NAMALWA (cell line): ENCODE measurements at places on chromosomes 2 and 18.

- DNase-seq, result no peak
Measured at GRCh38 chr2:15230599-15231192, 330.4 kb downstream of the NBAS start.

DNA sequence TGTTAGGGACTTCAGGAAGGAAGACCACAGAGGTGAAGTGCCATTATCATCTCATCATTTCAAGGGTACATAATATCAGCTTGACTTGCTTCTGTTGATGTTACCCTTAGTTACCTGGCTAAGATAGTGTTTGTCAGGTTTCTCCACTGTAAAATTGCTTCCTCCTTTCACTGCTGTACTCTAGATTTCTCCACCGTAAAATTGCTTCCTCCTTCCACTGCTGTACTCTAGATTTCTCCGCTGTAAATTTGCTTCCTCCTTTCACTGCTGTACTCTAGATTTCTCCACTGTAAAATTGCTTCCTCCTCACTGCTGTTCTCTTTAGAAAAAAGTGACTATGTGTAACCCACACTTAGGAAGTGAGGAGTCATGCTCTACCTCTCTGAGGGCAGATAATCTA lies 1460.3 kb downstream of the SUCLG1 start:
- no peak for DNase-seq

DNA sequence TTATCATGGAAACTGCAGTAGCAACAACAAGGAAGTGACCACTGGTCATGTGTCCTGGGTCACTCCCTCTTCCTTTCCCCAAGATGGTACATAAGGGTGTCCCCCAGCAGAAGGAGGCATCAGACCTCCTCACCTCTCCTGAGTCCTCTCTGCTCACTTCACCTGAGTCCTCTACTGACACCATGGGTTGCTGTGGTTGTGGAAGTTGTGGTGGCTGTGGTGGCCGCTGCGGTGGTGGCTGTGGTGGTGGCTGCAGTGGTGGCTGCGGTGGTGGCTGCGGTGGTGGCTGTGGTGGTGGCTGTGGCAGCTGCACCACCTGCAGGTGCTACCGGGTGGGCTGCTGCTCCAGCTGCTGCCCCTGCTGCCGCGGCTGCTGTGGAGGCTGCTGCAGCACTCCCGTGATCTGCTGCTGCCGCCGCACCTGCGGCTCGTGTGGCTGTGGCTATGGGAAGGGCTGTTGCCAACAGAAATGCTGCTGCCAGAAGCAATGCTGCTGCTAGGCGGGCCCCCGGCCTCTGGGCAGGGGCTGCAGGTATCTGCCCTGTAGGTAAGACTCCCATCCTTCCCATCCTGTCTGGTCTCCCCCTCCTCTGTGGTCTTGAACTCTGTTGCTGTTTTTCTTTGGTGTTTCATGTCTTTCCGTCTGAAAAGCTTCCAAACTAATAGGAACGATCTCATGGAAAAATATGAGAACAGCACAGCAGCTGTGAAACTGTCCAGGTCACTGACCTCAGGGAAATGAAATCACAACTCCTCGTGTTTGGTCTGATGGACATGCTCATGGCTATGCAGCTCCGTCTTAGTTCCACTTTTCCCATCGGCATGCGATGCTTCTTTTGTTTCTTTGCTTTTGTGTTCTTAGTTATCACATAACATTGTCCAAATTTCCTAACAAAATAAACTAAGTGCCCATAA lies at the start of gene SCYGR4:
Gene SCYGR4, plus strand, starts transcription at position 183 of the 915 bp plus-strand sequence. Its CDS starts 0 bp downstream, at position 183.
- DNase-seq, result no peak

DNA sequence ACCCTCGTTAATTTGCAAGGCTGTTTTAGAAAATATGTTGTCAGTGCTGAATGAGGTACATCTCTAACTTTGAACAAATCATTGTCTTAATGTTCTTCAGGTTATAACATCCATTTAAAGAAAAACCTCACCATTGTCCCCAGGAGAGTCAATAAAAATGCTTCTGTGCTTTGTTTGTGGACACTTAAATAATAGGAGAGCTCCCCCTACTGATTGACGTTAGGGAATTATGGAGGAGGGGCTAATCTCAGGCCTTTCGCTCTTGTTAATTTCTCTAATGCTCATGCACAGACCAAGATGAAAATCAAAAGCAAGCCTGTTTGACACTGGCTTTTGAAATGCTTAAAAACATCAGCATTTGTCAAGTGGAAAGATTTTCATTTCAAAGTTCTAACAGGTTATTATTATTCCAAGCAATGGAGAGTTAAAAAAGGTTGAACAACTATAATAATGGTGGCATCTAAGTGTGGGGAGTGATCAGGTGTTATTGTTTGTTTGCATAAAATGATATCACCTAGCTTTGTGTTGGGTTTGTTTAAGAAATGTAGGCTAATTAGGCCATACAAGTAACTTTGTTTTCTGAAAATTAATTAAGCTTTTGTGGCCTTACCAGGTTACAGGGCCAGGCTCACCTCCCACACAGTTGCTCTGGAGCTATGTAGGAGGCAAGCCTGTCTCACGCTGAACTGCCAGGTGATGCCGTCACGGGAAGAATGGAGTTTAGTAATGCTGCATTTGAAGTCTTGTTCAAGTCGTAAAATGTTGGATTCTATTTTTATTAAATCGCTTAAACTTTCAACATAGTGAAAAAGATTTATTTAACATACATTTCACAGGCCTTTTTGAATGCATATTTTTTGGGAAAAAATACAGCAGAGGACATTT lies 51.7 kb upstream of the SMIM21 start:
- peak; percentile 66 for DNase-seq

DNA sequence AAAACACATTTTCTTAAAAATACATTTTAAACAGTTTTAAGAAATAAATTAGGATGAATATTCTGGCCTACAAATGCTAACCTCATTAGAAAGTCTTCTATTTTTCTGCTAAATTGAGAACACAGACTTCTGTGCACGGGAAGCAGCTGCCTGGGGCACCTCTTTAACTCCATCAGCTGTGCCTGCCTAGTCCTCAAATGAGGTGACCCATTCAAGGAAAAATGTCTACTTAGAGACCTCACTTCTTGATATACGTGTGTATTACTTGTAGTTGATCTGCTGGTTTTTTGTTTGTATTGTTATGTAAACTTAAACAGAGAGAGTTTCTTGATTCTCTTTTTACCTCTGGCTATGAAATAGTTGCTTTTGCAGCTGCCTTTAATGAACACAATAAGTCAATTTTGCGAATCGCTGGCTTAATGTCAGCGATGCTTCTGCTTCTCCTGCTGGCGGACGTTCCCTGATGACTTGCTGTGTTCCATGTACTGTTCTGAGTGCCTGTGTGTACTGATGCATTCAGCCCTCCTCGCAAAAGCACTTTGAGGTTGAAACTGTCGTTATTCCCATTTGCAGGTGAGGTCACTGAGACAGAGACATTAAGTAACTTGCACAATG lies 88.7 kb upstream of the TXNDC2 start:
- DNase-seq, result no peak

DNA sequence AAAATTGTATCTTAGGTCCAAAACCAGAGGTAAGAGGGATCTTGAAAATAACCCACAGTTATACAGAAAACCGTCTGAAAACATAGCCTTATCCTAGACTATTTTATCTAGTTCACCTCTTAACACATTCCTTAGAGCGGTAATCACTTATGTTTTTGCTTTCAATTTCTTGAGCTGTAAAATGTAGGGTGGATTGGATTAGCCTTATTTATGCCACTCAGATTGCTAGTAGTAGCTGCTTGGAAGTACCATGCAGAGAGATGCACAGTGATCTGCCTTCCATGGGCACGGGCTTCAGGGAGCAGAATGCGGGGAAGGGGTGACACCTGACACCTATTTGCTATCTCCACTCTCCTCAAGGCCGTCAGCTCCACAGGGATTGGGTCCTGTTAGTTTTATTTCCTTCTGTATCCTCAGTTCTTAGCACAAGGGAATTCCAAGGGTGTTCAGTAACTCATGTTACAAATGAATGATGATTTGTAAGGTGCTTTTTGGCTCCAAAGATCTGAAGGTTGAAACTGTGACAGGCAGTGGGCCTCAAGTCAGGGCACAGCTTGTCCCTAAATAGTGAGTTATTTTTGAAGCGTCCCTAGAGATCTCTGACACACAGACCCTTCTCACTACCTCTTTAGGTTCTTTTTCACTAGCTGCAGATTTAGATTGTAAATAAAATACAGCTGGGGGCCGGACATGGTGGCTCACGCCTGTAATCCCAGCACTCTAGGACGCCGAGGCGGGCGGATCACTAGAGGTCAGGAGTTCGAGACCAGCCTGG lies 64.0 kb upstream of the PMAIP1 start:
- no peak for DNase-seq

DNA sequence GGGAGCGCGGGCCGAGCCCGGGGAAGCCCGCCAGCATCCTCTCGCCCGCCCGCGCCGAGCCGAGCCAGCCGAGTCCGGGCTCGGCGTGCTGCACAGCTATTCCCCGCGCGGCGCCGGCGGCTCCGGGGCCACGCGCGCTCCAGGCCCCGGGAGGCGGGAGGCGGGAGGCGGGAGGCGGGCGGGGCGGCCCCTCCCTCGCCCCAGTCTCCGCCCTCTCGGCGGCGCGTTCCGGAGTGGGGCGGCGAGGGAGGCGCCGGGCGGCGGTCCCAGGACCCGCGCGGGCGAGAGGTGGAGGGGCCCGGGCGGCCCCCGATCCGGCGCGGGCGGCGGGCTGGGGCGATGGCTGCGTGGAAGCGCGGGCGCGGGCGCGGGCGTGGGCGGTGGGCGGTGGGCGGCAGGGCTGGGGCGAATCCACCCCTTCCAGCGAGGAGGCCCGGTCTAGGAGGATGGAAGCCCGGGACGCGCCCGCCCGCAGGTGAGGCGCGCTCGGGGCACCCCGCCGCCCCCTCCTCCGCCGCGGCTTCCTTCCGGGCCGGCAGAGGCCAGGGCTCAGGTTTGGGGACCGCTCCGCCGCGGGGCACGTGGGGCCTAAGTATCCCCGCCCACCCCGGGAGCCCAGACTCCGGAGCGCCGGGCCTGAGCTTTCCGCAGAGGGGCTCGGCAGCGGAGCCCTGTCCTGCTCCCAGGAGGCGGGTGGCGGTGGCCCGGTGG lies at the start of gene ADCY3:
Gene ADCY3, minus strand, starts transcription at position 140 of the 711 bp plus-strand sequence. CDS start 1,250 bp downstream, outside the sequence.
- DNase-seq, result peak; percentile 82

DNA sequence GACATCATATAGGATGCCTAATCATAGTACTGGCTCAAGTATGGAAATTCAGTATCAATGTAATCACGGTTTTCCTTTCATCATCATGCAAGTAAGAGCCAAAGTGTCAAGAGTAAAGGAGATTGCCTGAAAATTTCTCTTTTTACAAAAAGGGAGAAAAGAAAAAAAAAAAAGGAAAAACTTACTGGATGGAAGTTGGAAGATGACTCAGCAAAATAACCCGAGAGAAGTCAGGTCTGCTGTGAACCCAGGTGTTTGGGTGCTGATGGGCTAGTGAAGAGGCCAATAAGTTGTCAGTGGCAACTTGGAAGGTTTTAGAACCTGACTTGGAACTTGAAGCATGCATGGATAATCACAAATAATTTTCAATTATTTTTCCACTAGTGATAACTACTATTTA lies 441.9 kb upstream of the SLC14A2 start:
- no peak for DNase-seq

GRCh38 chr2:5412001-5412400 lies 280.2 kb upstream of the SOX11 start:
- DNase-seq, result no peak

DNA sequence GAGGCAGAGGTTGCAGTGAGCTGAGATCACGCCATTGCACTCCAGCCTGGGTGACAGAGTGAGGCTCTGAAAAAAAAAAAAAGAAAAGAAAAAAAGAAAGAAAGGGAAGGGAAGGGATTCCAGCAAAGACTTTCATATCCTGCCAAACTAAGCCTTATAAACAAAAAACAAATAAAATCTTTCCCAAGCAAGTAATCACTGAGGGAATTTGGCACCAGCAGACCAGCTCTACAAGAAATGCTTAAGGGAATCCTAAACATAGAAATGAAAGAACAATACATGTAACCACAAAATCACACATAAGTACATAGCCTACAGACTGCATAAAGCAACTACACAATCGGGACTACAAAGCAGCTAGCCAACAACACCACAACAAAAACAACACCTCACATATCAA lies 79.1 kb downstream of the TRABD2A start:
- DNase-seq, result no peak

- DNase-seq, result no peak
Measured at GRCh38 chr2:71945603-71945959, 202.1 kb downstream of the CYP26B1 start.

- no peak for DNase-seq
Measured at GRCh38 chr2:105175231-105175630, 66.3 kb upstream of the GPR45 start.

DNA sequence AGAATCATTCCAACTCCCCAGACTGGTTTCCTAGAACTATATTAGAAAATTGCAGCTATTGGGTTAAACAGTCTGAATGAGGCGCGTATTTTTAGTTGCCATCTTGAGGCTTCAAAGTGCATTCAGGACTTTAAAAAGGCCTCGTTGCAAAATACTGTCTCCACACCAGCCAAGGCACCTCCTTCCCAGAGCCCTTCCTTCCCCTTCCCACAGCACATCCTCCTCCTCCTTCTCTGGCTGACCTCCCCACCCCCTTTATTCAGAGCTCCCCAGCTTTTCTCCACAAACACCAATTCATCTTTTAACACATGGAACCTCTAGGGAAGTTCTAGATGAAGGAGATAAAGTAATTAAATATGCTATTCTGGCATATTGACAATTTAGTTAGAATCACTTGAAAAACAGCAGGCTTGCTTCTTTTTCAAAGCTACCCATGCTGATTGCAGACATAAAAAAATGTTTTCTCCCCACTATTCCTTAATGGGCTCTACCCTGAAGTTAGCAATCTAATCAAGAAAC lies 90.3 kb downstream of the RTP5 start:
- no peak for DNase-seq

DNA sequence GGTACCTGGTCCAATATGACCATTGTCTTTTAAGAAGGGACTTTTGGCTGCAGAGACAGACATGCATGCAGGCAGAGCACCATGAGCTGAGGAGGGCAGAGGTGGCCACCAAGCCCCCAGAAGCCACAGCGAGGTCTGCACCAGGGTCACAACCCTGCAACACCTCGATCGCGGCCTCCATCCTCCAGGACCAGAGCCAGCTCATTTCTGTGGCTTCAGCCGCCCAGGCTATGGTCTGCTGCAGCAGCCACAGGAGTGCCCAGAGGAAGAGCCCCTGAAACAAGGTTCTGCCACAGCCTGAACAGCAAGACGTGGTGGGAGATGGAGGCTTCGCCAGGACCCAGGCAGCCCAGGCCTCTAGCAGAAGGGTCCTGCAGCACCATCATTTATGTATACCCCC lies 53.9 kb downstream of the ANKMY1 start:
- no peak for DNase-seq

GRCh38 chr18:2681993-2682603 lies 26.6 kb downstream of the SMCHD1 start:
- no peak for DNase-seq

- no peak for DNase-seq
Measured at GRCh38 chr18:48772457-48772856, 178.3 kb downstream of the SMAD7 start.

DNA sequence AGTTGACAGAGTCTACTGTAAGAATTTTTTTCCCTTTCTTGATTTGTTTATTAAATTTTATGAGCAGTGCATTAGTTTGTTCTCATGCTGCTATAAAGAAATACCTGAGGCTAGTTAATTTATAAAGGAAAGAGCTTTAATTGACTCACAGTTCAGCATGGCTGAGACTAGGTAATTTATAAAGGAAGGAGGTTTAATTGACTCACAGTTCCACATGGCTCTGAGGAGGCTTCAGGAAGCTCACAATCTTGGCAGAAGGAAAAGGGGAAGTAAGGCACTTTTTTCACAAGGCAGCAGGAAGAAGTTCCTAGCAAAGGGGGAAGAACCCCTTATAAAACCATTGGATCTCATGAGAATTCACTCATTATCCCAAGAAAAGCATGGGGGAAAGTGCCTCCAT lies 191.4 kb upstream of the VRK2 start:
- DNase-seq, result no peak
